ENCODE measurements at places on chromosomes 5 and 9.

GRCh38 chr5:154446195-154447088 is 645 bp downstream of the SAP30L start:
- no peak for DNase-seq

- DNase-seq = no peak
Observed at GRCh38 chr9:107246259-107247254, 36.5 kb upstream of the RAD23B start.

GRCh38 chr5:59189472-59190244 is 606.8 kb downstream of the RAB3C start:
- DNase-seq = no peak

- no peak for DNase-seq
Observed at GRCh38 chr5:3741374-3741770, 145.7 kb downstream of the IRX1 start.

DNA sequence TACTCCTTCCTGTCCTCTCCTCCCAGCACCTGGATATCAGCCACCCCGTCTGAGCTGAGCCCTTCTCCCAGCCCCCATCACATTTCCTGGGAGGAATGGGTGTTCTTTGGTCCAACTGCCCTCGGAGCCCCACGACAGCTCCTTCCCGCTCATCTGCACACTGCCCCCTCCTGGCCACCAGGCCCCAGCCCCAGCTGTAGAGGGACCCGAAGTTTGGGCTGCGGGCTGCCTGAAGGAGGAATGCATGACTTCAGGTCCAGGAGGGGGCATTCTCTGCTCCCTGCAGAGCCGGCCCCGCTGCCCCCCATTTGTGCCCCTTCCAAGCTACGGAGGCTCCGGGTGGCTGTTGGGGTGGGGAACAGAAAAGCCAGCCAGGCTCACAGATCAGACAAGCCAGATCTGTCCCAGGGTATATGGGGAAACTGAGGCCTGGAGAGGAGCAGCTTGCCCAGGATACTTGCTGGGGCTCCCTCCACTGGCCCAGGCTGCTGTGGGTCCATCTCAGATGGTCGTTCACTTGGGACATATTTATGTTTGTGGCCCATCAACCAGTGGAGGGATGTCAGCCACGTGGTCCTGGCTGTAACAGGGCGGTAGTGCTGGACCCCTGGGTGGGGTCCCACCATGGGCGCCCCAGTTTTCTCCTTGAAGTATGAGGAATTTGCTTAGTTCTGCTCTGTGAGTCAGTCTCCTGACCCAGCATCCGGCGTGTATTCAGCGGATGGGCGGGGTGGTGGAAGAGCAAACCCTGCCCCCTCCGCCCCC is 33.1 kb downstream of the DAB2IP start:
- no peak for DNase-seq

DNA sequence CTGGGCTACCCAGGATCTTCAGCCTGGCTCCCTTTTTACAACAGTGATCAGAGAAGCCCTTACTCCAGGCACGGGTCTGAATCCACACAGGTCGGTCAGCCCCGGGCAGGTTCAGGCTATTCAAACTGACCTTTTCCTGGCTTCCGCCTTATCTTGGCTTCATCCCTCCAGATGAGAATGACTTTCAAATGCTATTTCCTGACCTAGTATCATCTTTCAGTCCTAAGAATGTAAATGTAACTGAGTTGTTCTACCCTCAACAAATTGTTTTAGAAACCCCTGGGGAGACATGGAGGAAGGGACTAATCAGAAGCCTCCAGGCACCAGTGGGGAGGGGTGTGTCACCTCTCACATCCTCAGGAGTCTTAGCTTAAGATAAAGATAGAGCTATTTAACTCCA is 213.2 kb downstream of the EPB41L4A start:
- DNase-seq = no peak

DNA sequence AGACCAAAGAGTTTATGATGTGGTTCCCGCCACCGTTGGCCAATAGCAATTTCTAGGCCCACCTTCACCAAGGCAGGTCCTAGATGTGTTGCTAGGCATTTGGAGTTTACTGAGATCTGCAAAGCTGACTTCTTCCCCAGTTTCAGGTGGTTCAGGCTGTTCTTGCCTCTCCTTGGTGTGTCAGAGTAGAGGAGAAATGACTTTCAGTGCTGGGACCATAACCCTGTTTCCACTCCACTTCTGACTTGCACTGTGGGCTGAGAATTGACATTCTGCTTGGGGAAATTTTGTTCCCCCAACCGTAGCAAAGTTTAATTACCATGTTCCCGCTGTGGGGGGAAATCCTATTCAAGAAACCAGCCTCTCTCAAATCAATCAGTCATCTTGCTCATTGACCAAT is 128.0 kb upstream of the GABRP start:
- no peak for DNase-seq
